Fibroblast of skin of back (primary cell): ENCODE measurements at places on chromosomes 4 and X.

GRCh38 chrX:124378643-124379042, 32.3 kb downstream of the SH2D1A start:
- DNase-seq = peak; percentile 25

DNA sequence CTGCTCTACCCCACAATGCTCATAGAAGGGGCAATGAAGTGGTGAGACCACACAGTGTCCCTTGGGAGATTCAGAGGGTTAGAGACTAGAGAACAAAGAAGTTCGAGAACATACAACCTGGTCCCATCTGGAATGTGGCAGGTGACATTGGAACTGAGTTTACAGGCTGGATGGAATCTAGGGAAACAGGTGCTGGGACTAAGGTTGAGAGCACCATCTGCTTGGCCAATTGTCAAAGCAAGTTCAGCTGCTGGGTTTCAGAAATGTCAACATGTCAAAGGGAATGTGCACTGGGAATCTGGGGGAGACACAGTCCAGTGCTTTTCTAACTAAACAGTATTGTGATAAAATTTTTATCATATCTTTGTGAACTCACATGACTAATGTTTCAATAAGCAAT, 15.9 kb upstream of the FAM13A start:
- DNase-seq = no peak

DNA sequence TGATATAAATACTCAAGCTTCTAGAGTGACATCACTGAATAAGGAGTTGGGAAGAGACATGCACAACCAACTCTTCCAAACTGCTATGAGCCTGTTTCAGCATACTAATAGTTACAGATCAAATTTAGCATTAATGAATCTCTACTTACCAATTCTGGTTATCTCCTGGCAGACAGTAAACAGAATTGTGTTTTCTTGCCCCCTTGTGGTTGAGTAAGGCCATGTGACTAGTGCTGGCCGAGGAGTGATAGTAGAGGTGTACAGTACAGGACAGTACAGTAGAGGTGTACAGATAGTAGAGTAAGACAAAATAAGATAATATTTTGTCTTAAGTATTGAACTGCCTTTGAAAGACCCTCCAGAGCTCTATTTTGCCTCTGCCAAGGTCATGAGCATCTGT, 681.4 kb downstream of the GABRG1 start:
- DNase-seq = no peak

GRCh38 chr4:1109898-1110506, 3.4 kb downstream of the RNF212 start:
- DNase-seq = peak; percentile 8

DNA sequence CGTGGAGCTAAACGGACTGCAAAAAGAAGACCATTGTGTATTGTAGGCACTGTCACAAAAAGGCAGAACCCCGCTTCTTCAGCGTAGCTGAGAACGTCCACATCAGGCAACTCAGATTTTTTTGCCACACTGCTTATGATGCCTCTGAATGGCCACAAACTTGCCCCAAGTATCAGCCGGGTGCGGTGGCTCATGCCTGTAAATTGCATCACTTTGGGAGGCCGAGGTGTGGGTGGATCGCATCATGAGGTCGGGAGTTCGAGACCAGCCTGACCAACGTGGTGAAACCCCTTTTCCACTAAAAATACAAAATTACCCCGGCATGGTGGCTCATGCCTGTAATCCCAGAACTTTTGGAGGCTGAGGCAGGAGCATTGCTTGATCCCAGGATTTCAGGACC, 14.9 kb upstream of the IL3RA start:
- DNase-seq = no peak

GRCh38 chr4:56698329-56698728, 17.2 kb upstream of the HOPX start:
- DNase-seq = peak; percentile 65

- peak; percentile 74 for DNase-seq
These were observed 1368.6 kb downstream of the FSTL5 start for GRCh38 chr4:160795216-160795615.

DNA sequence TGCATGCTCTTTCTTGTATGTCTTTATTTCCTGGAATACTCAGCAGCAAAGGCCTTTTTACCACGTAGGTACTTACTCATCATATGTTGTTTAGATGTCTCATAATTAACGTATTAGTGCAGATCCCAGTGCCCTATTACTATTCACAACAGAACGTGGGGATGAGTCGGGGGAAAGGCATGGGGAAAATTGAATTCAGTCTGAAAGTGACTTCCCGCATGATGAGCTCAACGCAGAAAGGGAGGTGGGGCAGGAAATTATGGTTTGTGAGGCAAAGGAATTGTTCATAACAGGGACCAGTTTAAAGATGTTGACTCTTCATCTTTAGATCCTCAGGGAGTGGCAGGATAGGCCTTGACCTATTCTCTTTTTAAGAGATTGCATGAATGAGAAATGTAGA, 2.0 kb upstream of the TMPRSS11D start:
- DNase-seq = peak; percentile 94

- no peak for DNase-seq
These were observed 1303.6 kb downstream of the FAM133A start for GRCh38 chrX:94977562-94977961.

GRCh38 chr4:28886934-28887333, 1833.2 kb upstream of the PCDH7 start:
- DNase-seq = peak; percentile 6

DNA sequence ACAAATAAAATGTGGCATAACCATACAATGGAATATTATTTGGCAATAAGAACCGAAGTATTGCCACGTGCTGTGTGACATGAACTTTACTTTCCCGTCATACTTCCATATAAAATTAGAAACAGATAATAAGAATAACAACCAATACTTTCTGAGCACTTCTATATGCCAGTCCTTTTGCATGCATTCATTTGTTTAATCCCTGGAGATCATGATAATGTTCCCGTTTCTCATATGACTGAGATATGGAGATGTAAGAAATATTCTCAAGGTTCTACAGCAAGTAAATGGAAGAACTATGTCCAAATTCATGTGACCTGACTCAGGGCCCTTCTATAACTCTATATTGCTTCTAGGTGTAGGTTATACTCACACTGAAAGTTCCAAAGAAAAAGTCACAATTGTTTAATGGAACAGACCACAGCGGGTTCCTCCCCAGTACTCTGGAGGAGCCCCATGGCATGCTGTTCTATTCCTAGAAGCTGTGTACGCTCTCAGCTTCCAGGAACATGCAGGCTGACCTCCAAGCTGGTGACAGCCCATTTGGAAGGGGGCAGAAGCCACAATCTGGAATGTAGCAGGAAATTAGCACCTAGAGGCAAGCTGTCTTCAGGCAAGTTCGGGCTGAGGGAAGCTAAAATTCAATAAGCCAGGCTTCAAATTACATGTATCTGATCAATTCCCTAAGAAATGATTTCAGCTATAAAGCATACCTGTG, 31.5 kb downstream of the QDPR start:
- DNase-seq = no peak

- peak; percentile 53 for DNase-seq
These were observed 400.8 kb upstream of the SLIT2 start for GRCh38 chr4:19850909-19851308.

DNA sequence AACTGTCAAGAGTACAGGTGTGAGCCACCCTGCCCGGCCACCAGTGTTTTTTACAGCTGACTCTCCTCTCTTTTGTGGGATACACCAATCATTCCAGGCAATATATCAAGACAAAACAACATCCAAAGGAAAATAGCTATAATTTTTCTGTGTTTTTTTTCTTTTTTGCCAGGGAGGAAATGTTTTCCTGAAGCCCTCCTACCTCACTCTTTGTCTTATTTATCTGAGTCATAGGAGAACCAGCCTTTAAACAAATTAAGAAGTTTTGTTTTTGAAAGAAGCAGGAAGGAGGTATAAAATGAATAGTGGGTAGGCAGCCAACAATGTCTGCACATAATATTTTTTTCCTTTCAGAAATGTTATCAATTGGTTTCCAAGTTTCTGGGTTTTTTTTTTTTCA, 493.9 kb downstream of the CCSER1 start:
- DNase-seq = no peak

DNA sequence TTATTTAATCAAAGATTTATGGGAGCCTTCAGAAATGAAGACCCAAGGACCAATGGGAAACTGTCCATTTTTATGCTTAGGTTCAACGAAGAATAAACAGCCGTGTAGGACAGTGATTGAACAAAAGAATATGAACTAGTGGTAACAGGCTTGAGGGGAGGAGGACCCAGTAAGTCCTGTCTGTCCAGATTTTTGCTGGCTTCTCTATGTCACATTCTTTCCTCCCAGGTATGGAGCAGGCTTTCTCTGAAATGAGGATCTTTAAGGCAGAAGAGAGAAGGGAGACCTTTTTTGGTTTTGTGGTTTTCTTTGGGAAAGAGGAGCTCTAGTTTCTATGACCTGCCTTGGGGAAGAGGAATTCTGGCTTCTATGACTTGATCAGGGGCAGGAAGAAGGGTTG, 74.1 kb downstream of the BANK1 start:
- DNase-seq = no peak

DNA sequence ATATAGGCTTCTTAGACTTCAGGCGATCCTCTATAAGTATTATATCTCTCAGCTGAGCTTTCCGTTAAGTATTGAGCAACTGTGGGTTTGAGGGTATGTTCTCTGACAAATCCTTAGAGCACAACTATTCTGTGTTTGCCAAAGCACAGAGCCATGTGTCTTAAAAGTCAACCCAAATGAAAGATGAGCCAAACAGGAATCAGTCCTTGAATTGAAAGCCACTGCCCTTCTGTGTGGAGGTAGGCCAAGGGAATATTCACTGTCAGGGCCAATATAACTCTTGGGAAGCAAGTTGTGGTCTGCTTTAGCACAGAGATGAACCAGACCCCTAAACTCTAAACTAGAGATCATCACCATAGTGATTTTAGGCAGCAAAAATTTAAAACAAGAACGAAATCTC, 164.0 kb downstream of the STAG2 start:
- DNase-seq = no peak

DNA sequence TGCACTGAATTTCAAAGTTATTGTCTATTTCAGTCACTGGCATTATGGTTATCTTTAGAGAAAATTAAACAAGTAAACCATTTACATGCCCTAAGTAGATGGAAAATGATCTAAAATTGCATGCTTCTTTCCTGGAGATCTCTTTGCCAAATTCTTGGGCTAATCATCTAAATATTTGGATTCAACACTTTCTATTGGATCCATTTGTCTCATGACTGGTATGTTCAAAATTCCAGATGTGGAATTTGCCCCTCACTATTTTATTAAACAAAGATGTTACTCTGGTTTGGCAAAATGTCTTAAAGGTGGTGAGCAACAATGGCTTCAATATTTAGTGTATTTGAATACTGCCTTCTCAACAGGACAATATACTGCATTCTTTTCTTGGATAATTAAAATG, 147.5 kb upstream of the CASK start:
- DNase-seq = no peak

- no peak for DNase-seq
These were observed 1344.9 kb upstream of the TENM3 start for GRCh38 chr4:180898305-180898704.

DNA sequence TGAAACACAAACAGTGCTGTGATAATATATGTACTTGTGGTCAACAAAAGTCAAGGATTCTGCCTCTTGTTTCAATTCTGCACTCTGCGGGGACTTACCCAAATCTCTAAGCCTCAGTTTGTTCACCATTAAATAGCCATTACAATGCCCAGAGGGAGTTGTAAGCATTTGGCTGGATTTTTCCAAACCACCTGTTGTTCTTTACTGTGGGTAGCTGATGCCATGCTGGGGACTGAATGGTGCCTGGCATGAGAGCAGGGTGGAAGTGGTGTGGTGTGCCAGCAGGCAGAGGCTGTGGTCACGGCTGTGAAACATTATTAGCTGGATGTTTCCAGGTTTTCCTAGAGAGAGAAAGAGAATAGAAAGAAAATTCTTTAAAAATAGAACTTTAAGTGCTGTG, 60.7 kb upstream of the PAK3 start:
- DNase-seq = no peak

- DNase-seq = peak; percentile 96
These were observed 6.7 kb downstream of the SLC7A11 start for GRCh38 chr4:138235419-138235952.

GRCh38 chr4:89914609-89915550, 20.2 kb downstream of the MMRN1 start:
- DNase-seq = no peak

- DNase-seq = peak; percentile 65
These were observed 9.9 kb downstream of the VEGFC start for GRCh38 chr4:176782794-176783193.

DNA sequence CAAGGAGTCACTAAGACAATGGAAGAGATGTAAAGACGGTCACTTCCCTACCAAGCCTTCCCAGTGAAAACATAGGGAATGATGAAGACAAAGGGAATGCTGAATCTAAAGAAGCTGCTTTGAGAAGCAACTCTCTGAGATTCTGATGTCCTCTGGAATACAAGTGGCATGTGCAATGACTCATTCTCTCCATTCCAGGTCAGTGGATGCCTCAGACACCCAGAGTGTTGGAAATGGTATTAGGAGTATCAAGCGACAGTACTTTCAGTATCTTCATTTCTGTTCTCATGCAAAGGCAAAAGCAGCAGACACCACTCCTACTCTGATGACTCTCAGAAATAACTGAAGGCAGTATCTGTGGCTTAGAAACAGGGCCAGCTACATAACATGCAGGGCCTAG, 102.6 kb downstream of the FSTL5 start:
- DNase-seq = peak; percentile 87

GRCh38 chrX:34401411-34401810, 255.7 kb downstream of the TMEM47 start:
- DNase-seq = peak; percentile 55

GRCh38 chr4:138162259-138162658, 79.9 kb downstream of the SLC7A11 start:
- no peak for DNase-seq

DNA sequence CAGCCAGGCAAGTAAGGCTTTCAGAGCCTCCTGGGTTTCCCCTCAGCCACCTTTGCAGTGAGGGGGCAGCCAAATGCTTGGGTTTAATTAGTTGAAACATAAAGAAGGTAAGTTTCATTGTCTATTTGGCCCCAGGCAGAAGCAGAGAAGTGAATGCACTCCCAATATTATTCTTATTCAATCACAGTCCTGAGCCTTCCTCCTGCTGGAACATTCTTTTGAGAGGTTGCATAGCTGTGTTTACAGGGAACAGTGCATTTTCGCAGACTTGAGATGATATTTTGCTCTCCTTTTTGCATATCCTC, 13.9 kb downstream of the SLC2A9 start:
- DNase-seq = no peak

DNA sequence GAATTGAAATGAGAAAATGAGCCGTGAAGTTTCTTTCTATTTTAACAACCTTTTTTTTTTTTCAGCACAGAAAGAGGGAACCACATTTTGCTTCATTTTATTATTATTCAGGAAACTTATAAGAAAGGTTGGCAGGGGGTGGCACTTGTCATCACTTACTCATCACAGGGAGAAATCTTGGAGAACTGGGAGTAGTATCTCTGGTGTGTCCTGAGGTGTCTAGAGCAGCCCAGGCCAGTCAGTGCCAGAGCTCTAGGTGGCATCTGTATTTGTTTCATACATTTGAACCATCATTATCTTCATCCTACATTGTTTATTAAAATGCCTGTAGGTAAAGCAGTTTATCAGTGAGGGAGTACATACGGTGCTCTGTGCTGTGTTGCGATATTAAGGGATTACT, 43.8 kb upstream of the ARHGAP24 start:
- DNase-seq = no peak
